ENCODE measurements at places on chromosomes 3 and 15.

GRCh38 chr3:133699903-133700302, 38.2 kb upstream of the TOPBP1 start:
- DNase-seq, result no peak

DNA sequence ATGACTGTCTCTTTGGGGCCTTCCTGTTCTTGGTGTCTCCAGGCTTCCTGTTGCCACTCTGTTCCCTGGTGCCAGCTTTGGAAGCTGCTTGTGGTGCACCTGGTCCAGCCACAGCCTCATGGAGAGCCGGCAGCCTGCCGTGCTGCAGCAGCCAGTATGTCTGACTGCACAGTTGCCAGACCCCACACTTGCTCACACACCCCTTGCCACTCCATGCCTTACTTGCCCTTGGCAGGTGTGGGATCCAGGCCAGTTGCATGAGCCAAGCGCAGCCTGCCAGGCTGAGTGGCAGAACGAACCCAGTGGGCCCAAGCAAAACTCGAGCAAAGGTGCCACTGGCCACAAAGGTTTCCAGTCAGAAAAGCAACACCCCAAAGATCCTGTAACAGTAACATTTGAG, 309.2 kb downstream of the DOCK3 start:
- no peak for DNase-seq

DNA sequence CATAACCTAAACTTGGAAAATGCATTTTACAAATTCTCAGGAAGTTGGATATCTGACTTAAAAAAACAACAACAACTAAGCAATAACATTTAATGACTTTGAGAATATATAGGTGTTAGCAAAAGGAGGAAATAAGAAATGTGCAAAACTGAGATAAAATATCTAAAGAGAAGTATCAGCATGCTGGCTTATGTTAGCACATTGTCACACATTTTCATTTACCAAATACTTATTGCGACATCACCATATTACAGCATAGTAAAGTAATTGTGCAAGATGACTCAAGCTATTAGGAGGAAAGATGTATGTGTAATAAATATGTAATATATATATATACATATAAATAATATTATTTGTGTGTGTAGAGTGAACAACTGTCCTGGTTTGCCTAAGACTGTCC, 9.2 kb downstream of the PTX3 start:
- DNase-seq, result no peak

DNA sequence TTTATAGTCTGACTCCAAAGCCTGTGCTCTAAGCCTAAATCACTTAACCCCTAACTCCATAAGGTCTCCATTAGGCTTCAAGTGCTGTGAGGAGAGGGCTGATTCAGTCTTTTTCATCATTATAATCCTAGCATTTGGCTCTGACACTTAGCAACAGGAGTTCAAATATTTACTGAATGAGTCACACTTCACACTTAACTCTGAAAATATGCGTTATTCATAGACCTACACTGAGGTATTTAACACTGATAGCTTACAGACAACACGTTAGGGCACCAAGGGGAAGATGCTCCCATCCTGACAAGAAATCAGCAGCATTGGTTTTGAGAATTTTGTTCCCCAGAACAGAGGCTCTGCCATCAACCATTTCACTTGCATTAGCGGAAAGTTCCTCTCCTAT, 53.5 kb downstream of the MSL2 start:
- DNase-seq, result peak; percentile 51

GRCh38 chr3:174862666-174863065, 3.5 kb downstream of the NAALADL2 start:
- no peak for DNase-seq

DNA sequence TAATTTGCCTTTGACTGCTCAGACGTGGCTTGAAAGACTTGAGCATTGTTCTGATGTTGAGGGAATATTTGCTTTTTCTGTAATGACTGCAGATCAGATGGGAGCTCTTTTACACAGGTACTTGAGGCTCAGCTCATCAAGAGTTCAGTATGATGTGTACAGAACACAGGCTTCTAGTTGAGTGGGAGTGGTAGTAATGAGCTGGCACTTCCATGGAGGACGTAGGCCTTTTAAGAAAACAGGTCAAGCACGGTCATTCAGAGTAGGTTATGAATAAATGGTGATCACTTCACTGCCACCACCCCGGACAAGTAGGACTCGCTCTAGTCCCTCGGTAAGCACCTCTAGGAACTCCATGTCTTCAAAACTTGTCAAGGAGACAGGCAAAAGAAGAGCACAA, 8.8 kb downstream of the EMC4 start:
- no peak for DNase-seq

GRCh38 chr3:16741103-16741758, 136.0 kb upstream of the DAZL start:
- no peak for DNase-seq

DNA sequence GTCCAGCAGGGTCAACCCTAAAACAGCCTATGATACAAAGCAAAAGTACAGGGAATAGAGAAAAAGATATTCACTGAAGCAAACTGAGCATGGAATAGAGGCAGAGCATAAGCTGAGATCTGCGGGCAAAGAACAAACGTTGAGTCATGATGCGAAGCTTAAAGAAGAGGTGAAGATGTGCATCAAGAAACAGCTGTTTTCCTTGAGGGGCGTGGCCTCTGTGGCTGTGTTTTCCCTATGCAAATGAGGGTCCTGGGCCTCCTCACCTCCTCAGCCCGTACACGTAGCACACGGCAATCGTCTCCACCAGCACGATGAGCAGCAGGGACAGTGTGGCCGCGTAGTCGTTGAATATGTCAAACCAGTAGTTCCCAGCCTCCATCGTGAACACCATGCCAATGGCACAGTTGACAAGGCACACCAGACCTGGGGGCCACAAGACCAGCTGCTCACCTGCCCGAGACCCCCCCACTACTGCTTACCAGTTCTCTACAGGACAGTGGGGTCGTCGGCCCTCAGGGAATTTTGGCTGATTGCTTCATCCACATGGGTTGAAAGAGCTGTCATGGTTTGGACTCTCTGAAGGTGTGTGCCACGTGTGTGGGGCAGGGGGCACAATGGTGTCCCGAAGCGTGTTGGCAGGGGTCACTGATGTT, 33.6 kb downstream of the SLC6A20 start:
- DNase-seq, result no peak

DNA sequence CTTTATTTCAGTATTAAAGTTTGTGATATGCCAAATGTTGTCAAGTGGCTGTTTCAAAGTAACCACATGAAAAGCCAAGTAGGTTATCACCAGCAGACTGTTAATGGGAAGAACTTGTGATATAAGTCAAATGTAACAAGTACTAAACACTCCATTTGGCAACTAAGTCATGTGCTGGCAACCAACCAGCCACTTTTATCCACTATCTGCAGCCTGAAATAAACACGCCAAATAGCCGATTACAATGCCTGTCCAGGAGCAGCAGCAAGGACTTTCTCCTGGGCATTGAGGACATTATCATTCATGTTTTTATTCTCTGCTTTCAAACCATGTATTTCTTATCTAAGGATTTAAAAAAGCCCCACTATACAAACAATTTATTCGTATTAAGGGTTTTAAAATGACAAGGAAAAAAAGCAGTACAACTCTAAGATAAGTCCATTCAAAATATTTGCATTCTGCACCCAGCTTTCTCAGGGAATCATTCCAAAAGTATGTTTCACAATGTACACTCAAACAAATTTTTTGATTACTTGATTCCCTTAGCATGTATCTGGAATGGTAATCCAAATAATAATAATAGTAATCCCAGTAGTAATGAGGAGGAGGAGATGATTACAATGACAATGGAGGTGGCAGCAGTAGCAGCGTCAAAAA, 448.6 kb downstream of the ERC2 start:
- no peak for DNase-seq

- no peak for DNase-seq
These were observed 16.0 kb downstream of the MAP2K5 start for GRCh38 chr15:67558502-67558901.

- DNase-seq, result no peak
These were observed at the start of gene TMEM212 for GRCh38 chr3:171842864-171843518. Gene TMEM212 (plus strand): TSS chr3:171843349. CDS start chr3:171843384, 35 bp downstream.

DNA sequence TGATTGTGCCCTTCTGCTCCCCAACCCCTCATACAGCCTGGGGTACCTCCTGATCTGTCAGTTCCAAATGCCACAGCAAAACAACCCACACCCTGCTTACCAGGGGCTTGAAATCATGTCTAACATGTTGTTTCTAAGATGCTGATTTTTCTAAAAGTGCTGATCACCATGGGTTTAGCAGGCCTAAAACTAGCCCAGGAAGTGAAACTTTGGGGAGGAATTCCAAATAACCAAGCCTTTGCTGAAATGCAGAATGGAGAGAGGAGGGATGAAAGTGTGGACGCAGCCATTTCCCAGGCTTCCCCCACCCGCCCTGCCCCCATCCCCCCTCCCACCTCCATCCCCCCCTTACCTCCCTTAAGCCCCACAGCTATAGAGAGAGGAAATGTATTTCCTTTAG, 2.0 kb upstream of the HRH1 start:
- no peak for DNase-seq

GRCh38 chr3:56903231-56903782, 101.6 kb upstream of the ARHGEF3 start:
- no peak for DNase-seq

All from amniotic stem cell (primary cell).